Mesothelial cell of epicardium (in vitro differentiated cells): ENCODE measurements at places on chromosomes 6 and 20.

- H3K36me3 ChIP-seq: no peaks in the 10 kb centered on the region
- no peak for DNase-seq
- H3K4me1 ChIP-seq: no peaks in the 10 kb centered on the region
- no peaks in the 10 kb centered on the region for H3K27me3 ChIP-seq
- no peak overlapping the region for H3K4me3 ChIP-seq
Measured at GRCh38 chr6:19210849-19211590, 626.1 kb upstream of the ID4 start.

GRCh38 chr6:18412644-18413043, 25.5 kb downstream of the RNF144B start:
- H3K4me3 ChIP-seq: no peak overlapping the region
- no peaks in the 10 kb centered on the region for H3K27me3 ChIP-seq
- H3K36me3 ChIP-seq: no peaks in the 10 kb centered on the region
- no peak overlapping the region for H3K27ac ChIP-seq

DNA sequence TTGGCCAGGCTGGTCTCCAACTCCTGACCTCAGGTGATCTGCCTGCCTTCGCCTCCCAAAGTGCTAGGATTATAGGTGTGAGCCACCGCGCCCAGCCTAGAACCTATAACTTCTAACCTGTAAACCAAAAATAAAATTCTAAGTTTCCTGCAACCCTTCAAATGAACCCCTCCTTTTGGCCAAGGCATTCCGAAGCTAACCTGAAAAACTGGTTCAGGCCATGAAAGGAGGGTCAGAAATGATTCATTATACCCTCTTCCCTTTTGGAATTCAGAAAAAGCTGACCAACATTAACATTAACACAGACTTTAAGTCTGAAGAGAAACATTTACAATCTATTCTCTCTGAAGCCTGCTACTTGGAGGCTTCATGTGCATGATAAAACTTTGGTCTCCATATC, 165.1 kb downstream of the TINAG start:
- no peak overlapping the region for H3K4me3 ChIP-seq
- DNase-seq: no peak
- H3K36me3 ChIP-seq: no peaks in the 10 kb centered on the region
- H3K27me3 ChIP-seq: no peaks in the 10 kb centered on the region
- H3K4me1 ChIP-seq: peaks cover 15% of the 10 kb centered on the region
- H3K27ac ChIP-seq: peak overlapping the region; percentile 30

- peaks cover 15% of the 10 kb centered on the region for H3K4me1 ChIP-seq
- H3K27me3 ChIP-seq: no peaks in the 10 kb centered on the region
- no peaks in the 10 kb centered on the region for H3K36me3 ChIP-seq
- H3K27ac ChIP-seq: no peak overlapping the region
Measured at GRCh38 chr6:75220357-75220756, 14.5 kb upstream of the COL12A1 start.

GRCh38 chr6:163533443-163533842, 118.9 kb downstream of the QKI start:
- H3K4me3 ChIP-seq: no peak overlapping the region
- H3K27me3 ChIP-seq: no peaks in the 10 kb centered on the region
- H3K36me3 ChIP-seq: peaks cover 15% of the 10 kb centered on the region
- peak overlapping the region; percentile 66 for H3K27ac ChIP-seq

DNA sequence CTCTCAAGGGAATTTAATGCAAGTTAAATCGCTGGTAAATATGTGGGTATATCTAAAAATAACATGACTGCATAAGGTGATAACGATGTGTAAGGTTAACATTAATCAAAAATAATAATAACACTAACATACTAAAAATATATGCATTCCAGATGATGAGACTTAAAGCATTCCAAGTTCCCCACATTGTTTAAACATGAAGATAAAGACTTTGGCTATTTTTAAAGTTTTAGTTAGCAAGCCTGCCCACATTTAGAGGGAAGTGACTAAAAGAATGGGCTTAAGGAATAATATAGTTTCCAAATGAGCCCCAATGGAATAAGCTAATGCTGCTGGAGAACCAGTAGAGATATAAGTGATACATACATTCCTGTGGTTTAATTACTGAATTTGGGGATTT, 941.3 kb downstream of the TBC1D32 start:
- no peaks in the 10 kb centered on the region for H3K4me1 ChIP-seq
- H3K27ac ChIP-seq: no peak overlapping the region
- peaks cover 3% of the 10 kb centered on the region for H3K27me3 ChIP-seq
- H3K36me3 ChIP-seq: no peaks in the 10 kb centered on the region

DNA sequence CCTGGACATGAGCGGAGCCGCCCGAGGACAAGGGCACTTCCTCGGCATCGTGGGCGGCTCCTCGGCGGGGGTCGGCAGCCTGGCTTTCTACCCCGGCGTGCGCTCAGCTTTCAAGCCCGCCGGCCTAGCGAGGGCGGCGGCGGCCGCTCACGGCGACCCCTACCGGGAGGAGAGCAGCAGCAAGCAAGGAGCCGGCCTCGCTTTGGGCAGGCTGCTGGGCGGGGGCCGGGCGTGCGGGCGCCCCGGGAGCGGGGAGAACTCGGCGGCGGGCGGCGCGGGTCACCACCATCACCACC, 6.7 kb downstream of the PRDM13 start:
- peaks cover 97% of the 10 kb centered on the region for H3K27me3 ChIP-seq
- H3K4me3 ChIP-seq: peak overlapping the region; percentile 42
- DNase-seq: no peak
- H3K36me3 ChIP-seq: no peaks in the 10 kb centered on the region
- H3K27ac ChIP-seq: no peak overlapping the region
- H3K4me1 ChIP-seq: peaks cover 8% of the 10 kb centered on the region

DNA sequence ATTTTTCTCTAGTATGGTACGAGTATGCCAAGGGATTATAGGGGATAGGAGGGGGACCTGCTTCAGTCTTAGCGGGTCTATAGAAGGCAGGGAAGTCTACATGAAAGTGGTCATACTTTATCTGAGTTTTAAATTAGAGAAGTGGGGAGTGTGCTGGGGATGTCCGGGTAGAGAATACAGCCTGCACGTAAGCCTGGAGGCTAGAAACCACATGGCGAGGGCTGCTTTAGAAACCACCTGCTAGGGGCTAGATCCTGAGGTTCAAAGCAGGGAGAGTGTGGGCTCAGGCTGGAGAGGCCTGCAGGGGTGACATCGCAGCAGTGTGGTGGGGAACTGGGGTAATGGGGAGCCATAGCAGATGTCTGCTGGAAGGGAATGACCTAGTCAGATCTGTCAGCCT, 85.2 kb downstream of the VEGFA start:
- H3K4me3 ChIP-seq: no peak overlapping the region
- H3K27me3 ChIP-seq: no peaks in the 10 kb centered on the region
- H3K4me1 ChIP-seq: peaks cover 23% of the 10 kb centered on the region
- H3K27ac ChIP-seq: no peak overlapping the region
- no peak for DNase-seq

- DNase-seq: no peak
- H3K27ac ChIP-seq: peak overlapping the region; percentile 93
- no peak overlapping the region for H3K4me3 ChIP-seq
- no peaks in the 10 kb centered on the region for H3K27me3 ChIP-seq
- H3K36me3 ChIP-seq: peaks cover 10% of the 10 kb centered on the region
Measured at GRCh38 chr6:22024973-22025467, 271.8 kb downstream of the PRL start.

DNA sequence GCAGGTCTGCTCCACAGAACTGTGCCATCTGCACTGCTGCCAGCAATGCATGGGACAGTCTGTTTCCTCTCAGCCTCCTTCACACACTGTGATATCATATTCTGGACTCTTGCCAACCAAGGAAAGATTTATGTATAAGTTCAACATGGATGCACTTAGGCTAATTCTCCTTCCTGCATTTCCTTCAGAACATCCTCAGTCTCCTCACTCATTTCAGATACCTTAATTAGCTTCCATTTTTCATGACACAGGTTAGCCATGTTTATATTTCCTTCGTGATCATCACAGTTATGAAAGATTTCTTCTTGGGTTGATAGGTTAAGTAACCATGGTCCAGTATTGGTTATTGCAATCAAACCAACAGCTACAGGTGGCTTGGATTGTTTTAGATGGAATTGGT, 46.4 kb upstream of the DDR1 start:
- no peaks in the 10 kb centered on the region for H3K27me3 ChIP-seq
- H3K27ac ChIP-seq: peak overlapping the region; percentile 64
- peaks cover 41% of the 10 kb centered on the region for H3K4me1 ChIP-seq
- no peak overlapping the region for H3K4me3 ChIP-seq
- no peak for DNase-seq

- peak; percentile 74 for DNase-seq
- H3K27me3 ChIP-seq: peaks cover 24% of the 10 kb centered on the region
- no peaks in the 10 kb centered on the region for H3K36me3 ChIP-seq
- peak within 1 kb of the TSS; percentile 90 for H3K4me3 ChIP-seq
Measured at GRCh38 chr6:28349892-28350737, at the start of gene ZKSCAN3. ZKSCAN3 (plus strand) TSS chr6:28349947; CDS start chr6:28359587, 9,640 bp downstream.

DNA sequence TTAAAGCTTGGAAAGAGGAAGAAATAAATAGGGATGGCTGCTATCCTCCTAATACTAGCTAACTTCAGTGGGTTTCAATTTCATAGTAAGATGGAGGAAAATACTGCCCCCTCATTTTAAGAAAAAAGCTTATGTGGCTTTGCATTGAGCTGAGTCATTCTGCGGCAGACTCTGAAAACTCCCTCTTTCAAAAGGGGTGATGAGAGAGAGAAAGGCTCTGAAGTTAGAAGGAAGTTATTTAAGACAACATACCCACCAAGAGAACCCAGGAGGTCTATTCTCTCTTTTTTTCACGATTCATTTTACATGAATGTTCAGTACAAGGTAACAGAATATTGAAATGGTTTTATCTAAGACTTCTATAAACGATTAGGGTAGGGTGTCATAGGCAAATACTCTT, 4.5 kb downstream of the PRDM13 start:
- DNase-seq: no peak
- no peaks in the 10 kb centered on the region for H3K36me3 ChIP-seq
- peaks cover 97% of the 10 kb centered on the region for H3K27me3 ChIP-seq

DNA sequence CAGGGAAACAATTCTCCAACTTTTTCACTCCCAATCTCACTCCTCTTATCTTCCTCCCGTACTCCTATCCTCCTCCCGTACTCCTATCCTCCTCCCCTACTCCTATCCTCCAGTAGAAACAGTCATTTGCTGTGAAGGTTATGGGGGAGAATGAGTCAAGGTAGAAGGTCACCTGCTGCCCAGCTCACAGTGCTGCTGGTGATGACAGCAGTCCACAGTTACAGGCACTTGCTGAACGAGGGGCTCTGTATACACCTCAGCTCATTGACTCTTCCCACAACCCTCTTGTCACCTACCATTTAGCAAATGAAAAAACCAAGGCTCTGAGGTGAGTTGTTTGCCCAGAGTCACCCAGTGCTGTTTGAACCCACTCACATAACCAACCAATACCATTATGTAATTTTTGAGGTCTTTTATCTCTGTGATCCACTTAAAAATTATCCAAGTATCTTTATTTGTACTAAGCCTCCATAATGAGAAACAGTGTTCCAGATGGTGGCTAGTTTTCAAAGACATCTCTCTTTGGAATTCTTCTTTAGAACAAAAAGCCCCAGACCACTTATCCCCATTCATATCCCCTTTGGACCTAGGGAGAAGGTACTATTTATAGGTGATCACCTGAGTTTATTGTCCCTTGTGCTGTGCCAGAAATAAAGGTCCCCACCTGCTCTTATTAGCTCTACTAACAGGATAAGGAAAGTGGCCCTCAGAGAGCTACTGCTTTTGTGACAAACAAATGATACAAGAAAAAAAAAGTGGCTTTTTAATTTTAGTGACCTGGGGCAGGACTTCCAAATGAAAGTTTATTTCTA, 53.2 kb downstream of the PTPN1 start:
- peaks cover 12% of the 10 kb centered on the region for H3K36me3 ChIP-seq
- no peak for DNase-seq
- peak overlapping the region; percentile 47 for H3K27ac ChIP-seq

DNA sequence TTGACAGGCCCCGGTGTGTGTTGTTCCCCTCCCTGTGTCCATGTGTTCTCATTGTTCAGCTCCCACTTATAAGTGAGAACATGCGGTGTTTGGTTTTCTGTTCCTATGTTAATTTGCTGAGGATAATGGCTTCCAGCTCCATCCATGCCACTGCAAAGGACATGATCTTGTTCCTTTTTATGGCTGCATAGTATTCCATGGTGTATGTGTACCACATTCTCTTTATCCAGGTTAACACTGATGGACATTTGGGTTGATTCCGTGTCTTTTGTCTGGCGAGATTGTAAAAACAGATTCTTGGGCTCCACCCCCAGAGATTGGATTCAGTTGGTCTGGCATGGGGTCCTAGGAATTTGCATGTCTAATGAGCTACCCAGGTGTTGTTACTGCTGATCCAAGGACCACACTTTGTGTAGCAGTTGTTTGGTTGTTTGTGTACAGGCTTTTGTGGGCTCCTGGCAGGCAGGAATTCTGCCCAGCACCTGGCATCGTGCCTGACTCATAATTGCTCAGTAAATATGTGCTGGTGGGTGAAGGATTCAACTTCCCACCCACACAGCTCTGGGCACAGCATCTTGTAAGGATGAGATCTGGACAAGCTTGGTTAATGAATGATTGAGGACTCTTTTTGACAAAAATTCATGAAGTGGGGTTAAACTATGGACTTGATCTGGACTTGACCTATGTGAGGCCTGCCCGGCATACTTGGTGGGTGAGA, 5.2 kb downstream of the TOX2 start:
- no peak overlapping the region for H3K27ac ChIP-seq
- peaks cover 8% of the 10 kb centered on the region for H3K4me1 ChIP-seq
- peaks cover 100% of the 10 kb centered on the region for H3K27me3 ChIP-seq
- peaks cover 3% of the 10 kb centered on the region for H3K36me3 ChIP-seq

GRCh38 chr6:147122823-147123222, 81.4 kb upstream of the STXBP5 start:
- DNase-seq: no peak
- H3K27me3 ChIP-seq: no peaks in the 10 kb centered on the region

- H3K27ac ChIP-seq: no peak overlapping the region
- DNase-seq: no peak
- H3K4me1 ChIP-seq: peaks cover 9% of the 10 kb centered on the region
- no peak overlapping the region for H3K4me3 ChIP-seq
Measured at GRCh38 chr20:56989516-56989915, 276.9 kb downstream of the BMP7 start.

GRCh38 chr6:78693835-78694234, 173.5 kb upstream of the IRAK1BP1 start:
- H3K36me3 ChIP-seq: no peaks in the 10 kb centered on the region
- no peak for DNase-seq
- no peak overlapping the region for H3K27ac ChIP-seq
- H3K27me3 ChIP-seq: peaks cover 13% of the 10 kb centered on the region
- no peaks in the 10 kb centered on the region for H3K4me1 ChIP-seq
